IPS DF 19.7 (cell line): ENCODE measurements at places on chromosomes 13 and 19.

DNA sequence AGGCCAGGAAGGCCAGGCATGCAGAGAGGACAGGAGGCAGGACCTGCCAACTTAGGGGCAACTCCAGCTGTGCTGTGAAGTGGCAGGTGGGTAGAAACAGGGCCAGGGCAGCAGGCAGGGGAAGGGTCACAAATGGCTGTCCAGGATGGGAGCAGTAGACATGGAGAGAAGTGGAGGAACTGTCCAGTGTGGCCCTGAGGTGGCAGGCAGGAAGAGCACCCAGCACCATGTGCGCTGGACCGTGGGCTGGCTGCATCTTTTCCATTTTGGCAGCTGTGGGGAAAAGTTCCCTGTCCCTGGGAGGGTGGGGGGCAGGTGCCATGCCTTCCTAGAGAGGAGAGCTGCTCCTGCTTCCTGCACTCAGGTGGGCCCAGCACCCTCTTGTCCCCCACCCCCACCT is 13.8 kb downstream of the DEDD2 start:
- DNase-seq, result no peak

DNA sequence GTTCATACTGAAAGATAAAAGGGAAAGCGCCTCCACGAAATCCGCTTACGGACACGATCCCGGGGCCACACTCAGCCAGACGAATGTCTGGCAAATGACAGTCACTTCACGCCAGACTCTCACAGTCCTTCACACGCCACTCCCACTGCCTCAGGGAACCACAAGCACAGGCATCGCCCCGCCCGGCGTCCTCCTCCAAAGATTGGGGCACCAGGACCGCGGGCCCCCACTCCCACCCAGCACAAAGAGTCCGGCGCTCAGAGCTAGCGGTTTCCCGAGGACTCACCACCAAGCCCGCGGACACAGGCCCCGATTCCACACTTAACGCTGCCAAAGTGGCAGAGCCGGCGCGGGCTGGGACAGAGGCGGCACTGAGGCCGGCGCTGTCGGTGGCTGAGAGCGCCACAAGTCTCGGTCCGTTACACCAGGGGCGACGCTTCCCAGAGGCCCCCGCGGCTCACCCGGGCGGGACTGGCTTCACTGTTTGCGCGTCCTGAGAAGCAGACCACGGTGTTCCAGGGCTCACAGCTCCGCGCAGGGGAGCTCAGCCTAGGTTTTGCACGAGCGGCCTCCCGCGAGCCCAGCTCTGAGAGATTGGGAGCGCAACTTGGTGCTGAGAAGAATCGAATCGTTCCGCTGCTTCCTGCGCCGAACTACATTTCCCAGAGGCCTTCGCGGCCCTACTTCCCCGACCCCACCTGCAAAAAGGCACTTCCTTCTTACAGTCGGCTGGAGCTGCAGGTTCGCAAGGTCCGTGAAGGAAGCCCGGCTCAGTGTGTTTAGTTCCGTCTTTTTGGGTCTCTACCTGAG is at the start of gene ZNF569:
Gene ZNF569, minus strand, starts transcription at position 647 of the 810 bp plus-strand sequence. CDS start 22,523 bp downstream, outside the sequence.
- DNase-seq, result peak; percentile 82

DNA sequence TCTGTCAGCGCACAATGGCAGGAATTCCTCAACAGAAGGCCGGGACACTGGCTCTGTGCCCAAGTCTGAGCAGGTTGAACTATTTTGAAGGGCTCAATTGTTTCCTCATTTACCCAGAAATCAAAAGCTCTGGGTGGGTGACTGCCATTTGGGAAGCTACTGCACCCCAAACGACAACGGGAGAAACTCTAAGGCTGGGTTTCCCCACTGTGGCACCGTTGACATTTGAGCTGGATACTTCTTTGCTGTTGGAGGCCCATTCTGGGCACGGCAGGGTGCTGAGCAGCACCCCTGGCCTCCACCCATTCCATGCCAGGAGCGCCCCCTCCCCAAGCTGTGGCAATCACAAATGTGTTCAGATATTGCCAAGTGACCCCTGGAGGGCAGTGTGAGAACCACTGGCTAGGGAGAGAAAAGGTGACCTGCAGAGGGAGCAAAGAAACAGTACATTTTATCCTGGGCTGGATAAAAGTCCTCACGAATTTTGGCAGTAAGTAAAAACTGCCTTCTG is 62.5 kb downstream of the RFX2 start:
- DNase-seq, result peak; percentile 45

DNA sequence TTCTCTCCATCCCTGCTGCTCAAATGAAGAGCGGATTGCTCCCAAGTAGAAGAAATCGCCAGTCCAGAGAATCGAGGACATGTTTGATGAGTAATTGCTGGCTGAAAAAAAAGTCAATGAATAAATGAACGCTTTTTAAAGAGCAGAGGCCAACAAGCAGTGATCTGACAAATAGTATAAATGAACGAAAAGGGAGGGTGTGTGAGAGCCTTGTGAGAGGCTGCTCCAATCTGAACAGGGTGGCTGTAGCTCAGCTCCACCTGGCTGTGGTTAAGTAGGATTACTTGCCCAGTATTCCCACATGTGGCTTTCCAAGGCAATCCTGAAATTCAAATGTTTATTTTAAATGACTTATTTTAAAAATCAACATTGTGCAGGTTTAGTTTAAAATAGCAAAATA is 117.1 kb downstream of the TSHZ3 start:
- no peak for DNase-seq

DNA sequence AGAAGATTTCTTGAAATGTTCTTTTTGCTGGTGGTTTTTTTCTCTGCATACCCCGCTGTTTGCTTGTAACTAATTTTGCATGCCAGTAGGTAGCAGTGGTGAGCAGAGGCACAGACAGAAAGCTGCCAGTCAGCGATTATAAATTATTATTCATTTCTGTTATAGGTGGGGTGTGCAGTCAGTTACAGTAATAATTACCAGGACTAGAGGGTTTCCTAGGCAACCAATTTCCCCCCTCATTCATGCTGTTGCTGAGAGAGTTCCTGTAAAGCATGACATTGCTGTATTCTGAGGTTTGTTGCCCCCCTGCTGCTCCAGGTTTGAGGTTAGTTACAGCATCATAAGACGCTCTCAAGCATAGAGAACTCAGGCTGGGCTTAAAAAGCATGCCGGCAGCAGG is 104.5 kb downstream of the URI1 start:
- DNase-seq, result no peak

DNA sequence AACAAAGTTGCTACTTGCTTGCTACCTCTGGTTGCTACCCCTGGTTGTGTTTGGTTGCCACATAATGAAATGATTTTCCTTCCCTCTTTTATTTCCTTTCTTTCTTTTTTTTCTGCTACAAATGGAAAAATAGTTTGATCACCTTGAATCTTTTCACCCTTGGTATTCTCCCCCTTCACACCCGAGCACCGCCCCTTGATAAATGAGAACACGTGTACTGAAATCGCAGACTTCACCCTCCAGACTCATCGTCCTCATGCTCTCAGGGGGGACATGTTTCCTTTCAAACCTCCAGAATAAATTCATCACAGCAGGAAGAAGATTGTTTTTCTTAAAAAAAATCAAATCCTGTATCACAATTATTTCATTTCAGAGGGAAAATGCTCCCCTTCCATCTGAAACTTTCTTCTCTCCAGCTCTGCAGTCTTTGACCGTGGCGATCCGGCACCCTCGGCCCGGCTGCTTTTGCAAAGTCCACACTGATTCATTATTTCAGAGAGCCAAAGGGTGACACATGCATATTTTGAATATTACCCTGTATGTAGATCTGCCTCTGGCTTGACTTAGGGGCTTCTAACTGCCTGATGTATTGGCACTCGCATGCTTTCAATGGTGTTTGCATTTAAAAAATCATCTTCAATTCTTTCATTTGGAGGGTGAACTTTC is 222.6 kb upstream of the MAB21L1 start:
- no peak for DNase-seq

DNA sequence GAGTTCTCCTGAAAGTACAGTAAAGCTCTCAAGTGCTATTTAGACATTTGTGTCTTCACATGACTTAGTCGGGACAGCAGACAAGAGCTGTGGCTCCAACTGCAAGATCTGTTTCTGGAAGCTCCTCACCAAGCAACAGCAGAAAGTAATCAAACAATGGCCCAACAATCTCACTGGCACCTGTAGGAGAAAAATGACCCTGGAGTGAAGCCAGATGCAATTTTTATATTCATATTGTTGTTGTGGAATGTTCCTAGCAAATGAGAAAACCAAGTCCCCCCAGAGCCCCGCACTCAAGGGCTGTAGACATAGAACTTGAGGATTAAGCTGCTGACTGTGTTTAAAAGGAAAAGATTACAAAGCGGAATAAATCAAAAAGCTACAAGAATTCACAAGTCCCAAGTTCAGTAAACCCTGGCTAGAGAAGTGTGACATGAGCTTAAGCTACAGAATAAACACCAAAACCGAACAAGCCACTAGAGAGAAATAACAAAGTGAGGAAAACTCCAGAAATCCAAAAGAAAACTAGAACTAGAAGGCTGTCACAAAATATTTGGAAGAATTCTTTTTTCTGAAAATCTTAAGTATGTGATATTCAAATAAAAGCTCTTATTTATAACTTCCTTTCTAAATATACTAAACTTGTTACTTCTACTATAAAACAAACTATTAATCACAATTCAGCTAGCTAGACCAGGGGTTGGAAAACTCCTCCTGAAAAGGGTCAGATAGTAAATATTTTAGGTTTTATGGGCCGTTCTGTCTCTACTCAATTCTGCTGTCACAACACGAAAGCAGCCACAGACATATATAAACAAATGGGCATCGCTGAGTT is 454.5 kb downstream of the SUCLA2 start:
- no peak for DNase-seq

DNA sequence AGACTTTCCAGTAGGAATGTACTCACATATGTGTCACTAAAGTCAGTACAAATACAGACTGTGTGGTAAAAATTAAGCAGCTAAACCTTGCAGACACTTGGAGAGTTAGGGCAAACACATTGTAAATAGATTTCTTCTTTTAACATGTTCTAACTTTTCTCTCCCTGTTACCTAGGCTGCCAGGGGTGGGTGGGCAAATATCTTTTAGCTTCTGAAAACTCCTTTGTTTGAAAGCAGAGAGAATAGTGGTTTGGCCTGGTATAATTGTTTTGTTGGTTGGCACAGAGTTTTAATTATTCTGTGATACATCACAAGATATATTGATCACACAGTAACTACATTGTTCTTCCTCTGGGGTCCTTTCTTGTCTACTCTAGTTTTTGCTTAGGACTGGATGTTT is 289.8 kb upstream of the DACH1 start:
- DNase-seq, result no peak

GRCh38 chr13:76440568-76440967 is 445.6 kb downstream of the KCTD12 start:
- DNase-seq, result no peak

DNA sequence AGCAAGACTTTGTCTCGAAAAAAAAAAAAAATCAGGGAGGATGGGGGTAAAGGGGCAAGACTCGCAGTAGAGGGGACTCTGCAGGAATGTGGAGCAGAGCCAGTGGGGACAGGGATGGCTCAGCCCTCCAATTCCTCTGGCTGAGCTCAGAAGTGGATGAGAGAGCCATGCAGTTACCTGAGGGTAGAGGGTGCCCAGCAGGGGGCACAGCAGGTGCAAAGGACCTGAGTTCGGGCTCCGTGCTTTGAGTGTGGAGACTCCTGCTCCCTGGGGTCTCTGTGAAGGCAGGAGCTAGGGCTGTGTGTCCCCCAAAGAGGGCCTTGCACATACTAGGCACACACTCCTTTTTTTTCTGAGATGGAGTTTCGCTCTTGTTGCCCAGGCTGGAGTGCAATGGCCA is 7.7 kb downstream of the DOCK6 start:
- DNase-seq, result no peak

DNA sequence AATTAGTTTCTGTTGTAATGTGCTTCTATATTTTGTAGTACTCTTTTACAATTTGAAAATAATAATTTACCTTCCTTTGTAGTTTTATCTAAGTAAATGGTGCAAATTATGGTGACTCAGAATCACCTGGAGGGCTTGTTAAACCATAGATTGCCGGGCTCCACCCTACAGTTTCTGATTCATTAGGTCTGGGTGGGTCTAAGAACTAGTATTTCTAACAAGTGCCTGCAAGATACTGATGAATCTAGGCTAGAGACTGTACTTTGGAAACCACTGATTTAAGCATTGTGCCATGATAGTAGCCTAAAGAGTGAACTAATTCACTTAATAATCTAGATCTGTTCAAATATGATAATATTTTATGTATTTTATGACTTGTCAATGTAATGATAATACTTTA is 437.4 kb upstream of the SPRY2 start:
- DNase-seq, result no peak

- no peak for DNase-seq
Observed at GRCh38 chr13:35724446-35724845, 248.0 kb upstream of the MAB21L1 start.

- no peak for DNase-seq
Observed at GRCh38 chr19:53775524-53775923, 48.6 kb downstream of the NLRP12 start.

- DNase-seq, result peak; percentile 28
Observed at GRCh38 chr19:12872941-12873890, 8.0 kb downstream of the DNASE2 start.

DNA sequence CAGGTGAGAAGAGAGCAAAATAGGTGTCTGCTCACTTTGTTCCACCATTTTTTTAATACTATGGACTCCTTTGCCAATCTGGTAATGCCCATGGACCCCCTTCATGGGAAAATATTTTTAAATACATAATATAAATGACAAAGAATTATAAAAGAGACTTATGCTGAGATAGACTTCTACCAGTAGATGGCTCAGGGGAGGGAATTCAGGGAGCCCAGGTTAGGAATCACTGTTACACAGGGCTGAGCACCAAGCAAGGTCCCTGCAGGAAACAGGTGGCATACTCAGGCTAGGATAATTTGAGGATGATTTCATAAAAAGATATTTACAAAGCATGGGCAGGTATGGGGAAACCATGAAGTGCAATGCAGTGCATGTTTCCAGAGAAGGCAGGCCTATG is 525.9 kb downstream of the FGF9 start:
- no peak for DNase-seq

GRCh38 chr19:6694147-6694815 is 24.3 kb upstream of the TNFSF14 start:
- DNase-seq, result no peak

GRCh38 chr19:18428173-18428786 is 9.1 kb downstream of the SSBP4 start:
- no peak for DNase-seq

DNA sequence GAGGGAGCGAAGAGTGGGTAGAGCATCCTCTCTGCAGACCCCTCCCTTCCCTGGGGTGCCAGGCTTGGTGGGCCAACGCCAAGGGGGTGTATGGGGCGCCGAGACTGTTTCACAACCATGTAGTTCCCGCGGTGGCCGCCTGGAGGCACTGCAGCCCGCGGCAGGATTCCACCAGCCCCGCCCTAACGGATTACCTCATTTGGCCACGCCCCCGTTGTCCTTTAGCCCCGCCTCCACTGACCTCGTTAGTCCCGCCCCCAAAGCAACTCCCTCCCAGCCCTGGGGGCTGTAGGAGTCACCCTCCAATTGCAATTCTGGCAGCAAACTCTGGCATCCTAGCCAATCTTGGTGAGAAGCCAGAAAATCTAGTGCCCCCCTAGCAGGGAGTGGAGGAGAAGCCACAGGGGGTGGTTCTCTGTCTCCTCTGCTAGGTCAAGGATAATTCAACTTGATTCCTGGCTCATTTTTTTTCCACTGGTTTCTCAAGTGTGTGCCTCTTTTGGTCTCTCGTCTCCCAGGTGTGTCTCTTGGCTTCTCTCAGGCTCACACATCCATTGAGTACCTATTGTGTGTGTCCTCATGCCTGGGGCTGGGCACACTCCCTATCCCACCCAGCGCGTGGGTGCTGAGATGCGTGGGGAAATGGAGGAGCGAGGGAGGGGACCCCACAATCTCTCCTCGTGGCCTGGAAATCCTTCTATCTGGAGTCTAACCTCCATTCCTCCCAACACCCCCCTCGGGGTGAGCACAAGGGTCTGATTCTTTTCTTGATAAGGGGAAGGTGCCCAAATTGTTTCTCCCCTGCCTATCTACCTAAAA is 2.0 kb downstream of the OLFM2 start:
- DNase-seq, result no peak
